Stimulated activated CD8-positive, alpha-beta memory T cell treated with anti-CD3 and anti-CD28 coated beads, Interleukin-7, amount 100 ng/mL, for 1 hour (primary cell): ENCODE measurements at places on chromosomes 11 and 22.

- DNase-seq: no peak
Measured at GRCh38 chr22:38481162-38481870, 13.4 kb downstream of the KDELR3 start.

- peak; percentile 67 for DNase-seq
Measured at GRCh38 chr22:23144932-23145877, at the start of gene RAB36. Gene RAB36 (plus strand): TSS chr22:23145477. CDS start chr22:23146617, 1,140 bp downstream.

GRCh38 chr11:118434123-118434552 lies 2.2 kb upstream of the KMT2A start:
- DNase-seq: no peak

GRCh38 chr11:17743808-17744119 lies 9.2 kb downstream of the KCNC1 start:
- no peak for DNase-seq

DNA sequence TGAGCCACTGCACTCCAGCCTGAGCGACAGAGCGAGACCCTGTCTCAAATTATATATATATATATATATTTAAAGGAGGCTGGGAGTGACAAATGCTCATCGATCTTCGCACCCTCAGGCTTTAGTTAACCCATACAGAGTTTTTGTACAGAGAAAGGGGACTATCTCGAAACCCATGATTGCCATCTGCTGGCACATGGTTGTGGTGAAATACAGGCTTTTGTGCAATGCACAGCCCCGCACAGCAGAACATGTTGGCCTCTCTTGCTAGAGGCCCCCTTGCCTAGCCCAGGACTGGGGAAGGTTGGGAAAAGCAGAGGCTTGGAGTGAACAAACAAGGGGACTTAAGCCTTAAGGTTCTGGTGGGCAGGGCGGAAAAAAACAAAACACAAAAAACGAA lies 3.6 kb downstream of the MYBPC3 start:
- DNase-seq: no peak

DNA sequence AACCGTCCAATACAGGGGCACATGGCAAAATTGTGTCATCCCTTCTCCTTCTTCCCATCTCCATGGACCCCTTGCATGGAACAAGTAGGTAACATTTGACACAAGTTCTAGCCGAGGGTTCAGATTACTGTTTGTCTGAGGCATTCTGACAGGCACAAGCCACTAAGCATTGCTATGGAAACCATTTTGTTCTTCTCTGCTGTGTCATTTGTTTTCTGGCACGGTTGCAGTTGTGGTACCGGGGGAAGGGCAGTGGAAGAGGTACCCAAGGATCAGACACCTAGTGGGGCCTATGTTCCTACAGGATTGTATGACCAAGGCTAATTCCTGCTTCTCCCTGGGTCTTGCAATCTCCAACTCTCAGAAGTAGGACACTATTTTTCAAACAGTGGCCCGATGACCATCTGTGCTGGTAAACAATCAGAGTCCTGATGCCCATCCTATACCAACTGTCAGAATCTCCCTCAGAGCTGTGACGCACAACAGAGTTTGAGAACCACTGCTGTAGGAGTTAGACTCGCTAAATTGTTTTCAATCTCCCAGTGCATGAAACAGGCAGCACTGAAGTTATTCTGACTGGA lies 69.3 kb downstream of the KCNC1 start:
- no peak for DNase-seq

DNA sequence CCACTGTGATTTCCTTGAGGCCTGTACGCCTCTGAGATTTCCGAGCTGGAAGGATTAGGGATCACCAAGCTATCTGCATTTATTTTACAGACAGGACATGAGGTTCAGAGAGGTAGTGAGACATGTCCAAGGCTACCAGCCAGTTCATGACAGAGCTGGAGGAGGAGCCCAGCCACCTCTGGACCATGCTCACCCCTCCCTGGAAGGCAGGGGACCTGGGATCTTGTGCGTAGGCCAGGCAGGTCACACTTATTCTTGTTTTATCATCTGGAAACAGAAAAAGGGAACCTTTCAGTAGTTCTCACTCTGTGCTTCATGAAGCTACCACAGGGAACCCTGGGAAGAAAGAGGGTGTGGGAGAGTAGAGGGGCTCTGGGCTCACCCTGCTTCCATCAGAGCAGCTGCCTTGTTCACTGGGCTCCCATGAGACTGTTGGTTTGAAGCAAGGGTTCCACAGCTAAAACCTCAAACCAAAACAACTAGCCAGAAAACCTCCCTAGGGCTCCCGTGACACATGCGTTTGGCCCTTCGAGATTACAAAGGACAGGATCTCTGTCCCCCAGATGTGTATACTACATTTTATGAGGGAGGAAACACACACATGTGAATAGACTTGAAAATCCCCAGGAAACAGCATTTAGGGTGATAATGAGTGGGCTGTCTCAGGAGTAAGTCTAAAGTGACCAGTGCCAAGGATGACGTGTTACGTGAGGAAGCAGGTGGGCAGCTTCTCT lies 106.4 kb downstream of the DSCAML1 start:
- DNase-seq: no peak

DNA sequence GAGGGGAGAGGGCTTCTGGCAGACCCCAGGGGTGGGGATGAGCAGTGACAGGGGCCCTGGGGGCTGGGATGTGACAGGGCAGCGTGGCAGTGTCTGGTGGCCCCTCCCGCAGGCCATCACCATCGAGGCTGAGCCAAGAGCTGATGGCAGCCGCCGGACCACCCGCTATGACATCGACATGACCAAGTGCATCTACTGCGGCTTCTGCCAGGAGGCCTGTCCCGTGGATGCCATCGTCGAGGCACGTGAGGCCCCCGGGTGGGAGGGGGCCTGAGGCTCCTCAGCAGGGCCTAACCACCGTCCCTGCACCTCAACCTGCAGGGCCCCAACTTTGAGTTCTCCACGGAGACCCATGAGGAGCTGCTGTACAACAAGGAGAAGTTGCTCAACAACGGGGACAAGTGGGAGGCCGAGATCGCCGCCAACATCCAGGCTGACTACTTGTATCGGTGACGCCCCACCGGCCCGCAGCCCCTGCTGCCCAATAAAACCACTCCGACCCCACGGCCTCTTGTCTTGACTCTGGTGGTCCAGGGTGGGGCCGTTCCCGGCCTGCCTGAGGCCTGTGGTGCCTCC lies 2.6 kb upstream of the TCIRG1 start:
- DNase-seq: no peak

DNA sequence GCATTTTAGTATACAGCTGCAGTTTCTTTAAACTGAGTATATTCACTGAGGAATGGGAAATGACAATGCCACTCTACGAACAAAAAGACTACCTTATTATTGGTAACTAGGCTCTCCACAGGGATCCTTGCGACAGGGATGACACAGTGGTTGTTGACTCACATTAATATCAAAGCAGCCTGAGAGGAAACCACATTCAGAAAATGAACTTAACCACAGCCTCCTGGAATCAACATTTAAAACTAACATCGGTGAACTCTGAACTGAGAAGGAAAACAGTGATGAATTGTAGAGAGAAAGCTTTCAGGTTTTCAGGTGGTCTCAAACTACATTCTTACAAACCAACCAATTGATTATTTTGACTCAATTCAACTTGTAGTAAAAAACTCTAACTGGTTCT lies 90.3 kb upstream of the MTMR2 start:
- no peak for DNase-seq

DNA sequence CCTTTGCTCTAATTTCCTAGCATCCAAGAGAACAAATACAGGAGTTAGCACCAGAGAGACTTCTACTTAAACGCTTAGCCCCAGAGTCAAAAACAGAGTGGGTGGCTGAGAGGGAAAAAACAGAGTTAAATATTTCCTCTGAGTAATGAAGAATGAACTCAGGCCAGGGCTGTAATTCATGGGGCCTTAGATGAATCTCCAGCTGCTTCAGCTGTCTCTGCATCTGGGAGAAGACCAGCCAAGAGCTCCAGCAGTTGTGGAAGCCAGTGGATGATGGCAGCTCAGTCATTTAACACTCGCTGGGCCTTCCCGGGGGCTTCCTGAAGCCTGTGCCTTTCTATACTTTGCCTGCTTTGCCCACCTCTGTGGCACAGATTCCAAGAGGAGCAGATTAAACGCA lies 5.7 kb upstream of the ADAMTS15 start:
- DNase-seq: no peak

- no peak for DNase-seq
Measured at GRCh38 chr22:18905540-18906409, at the start of gene DGCR6. Gene DGCR6 (plus strand): TSS chr22:18906320. CDS start chr22:18906375, 55 bp downstream.

DNA sequence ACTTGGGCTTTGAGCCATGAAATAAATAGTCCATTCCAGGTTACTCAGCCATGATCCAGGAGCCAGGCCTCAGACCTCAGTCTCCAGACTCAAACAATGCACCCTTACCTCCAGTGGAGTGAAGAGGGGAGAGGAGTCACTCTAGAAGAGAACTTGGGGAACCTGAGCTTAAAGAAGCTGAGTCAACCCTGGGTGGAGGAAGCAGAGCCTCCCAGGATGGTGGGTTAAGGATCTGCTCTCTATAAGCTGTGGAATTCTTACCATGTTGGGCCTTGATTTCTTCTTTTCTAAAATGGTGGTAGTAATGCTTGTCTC lies 113.2 kb downstream of the NECTIN1 start:
- DNase-seq: no peak

- no peak for DNase-seq
Measured at GRCh38 chr11:29012507-29012906, 904.3 kb downstream of the METTL15 start.

DNA sequence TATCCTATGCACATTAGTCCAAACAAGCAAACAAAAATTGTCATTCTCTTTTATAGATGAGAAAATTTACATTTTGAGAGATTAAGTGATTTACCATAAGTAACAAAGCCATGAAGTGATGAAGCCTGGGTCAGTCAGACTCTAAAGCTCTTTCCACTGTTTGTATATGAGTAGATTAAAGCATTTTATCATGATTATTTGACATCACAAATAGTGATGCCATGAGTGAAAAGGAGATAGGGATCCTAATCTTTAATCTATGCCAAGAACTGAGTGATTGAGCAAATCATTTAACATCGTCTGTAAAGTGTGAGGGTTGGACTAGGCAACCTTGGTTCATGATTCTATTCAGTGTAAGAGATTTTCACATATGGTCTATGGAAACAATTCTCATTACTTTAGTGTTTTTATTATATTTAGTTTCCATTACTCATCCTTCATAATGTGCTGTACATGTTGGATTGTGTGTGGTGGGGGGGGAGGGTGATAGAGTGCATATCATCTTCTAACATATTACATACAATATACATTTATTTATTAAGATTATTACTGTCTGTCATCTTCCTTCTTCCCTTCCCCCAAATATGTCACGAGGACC lies 50.7 kb downstream of the ARHGEF12 start:
- DNase-seq: no peak

- DNase-seq: no peak
Measured at GRCh38 chr11:282171-282570, 4.0 kb downstream of the NLRP6 start.

GRCh38 chr22:47332246-47332980 lies 570.0 kb downstream of the TBC1D22A start:
- DNase-seq: no peak

DNA sequence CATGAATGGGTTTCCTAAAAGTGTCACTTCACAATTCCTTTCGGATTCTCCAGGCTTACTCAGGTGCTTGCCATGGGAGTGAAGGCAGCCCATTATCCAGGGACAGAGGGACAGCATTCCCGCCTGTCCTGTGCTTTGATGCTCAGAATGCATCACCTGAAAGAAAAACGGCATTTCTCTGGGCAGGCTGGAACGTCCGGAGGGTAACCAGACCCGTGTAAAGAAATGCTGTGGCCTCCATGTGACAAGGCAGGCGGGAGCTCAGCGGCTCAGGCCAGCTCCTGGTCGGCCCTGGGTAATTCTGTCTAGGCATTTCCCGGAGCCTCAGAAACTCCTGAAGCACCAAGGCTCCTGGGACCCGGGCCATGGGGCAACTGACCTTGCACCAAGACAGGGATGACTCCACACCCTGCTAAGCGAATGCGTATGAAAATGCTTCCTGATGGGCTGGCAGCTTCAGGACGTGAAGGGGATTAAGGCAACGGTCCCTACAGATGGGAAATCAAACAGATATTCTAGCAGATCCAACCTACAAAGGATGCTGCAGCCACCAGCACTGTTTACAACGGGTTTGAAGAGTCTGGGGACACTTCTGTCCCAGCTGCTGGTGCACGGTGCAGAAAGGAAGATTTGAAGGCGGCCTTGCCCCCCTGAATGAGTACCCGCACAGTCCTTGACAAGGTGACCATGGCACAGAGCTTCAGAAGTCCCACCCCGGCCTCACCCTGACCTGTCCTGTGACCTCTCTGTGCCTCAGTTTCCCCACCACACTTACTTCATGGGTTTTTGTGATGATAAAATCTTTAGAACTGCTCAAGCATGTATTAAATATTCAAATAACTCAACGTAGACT lies 13.6 kb upstream of the FGF3 start:
- DNase-seq: no peak

GRCh38 chr11:47186700-47187695 lies 764 bp upstream of the PACSIN3 start:
- no peak for DNase-seq

GRCh38 chr11:10305262-10305963 lies 540 bp downstream of the ADM start:
- no peak for DNase-seq

DNA sequence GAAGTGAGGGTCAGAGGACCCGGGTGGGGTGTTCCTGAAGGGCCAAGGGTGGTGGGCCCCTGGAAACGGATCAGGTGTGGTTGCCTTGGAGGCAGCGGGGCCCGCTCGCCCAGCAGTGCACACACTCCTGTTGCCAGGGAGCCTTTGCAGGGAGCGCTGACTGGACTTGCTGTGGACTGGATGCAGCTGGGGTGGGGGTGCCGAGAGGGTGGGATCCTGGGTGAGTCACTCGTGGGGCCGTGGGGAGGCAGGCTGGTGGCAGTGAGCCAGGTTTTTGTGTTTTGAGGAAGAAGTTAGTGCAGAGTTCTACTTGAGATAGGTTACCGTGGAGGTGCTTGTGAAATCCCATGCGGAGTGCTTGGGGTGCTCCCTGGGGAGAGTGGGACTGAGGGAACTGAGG lies 1.3 kb downstream of the MRPL23 start:
- no peak for DNase-seq

- no peak for DNase-seq
Measured at GRCh38 chr11:84722583-84723108, 904.5 kb downstream of the DLG2 start.

DNA sequence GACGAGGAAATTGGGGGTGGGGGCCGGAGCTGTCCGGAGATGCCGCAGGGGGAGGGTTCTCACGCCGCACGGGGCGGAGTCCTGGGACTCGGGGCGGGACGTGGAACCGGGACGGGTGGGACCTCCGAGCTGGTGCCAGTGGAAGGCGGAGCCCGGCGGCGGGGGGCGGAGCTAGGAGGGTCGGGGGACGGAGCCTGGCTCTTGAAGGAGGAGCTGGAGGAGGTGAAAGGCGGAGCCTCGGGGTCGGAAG lies 271 bp downstream of the FKBP2 start:
- DNase-seq: peak; percentile 99

DNA sequence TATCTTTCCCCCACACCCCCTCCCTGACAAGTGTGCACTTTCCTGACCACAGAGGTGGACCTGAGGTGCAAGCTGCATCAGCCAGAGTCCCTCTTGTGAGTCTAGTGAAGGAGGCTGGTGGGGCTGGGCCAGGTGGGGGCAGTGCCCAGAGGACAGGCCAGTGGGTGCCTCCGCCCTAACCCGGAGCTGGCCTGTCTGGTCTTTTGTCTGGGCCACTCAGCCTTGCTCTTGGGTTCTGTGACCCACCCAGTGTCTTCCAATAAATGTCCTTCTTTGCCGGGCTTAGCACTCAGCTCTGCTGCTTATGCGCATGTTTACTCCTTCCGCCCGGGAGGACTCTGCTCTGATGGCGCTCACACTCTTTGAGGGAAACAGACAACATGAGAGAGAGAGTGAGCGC lies 526.2 kb downstream of the TBC1D22A start:
- no peak for DNase-seq

GRCh38 chr11:134537296-134537695 lies 125.3 kb upstream of the B3GAT1 start:
- DNase-seq: no peak
